Activated CD8-positive, alpha-beta T cell treated with anti-CD3 and anti-CD28 coated beads for 36 hours (primary cell): ENCODE measurements at places on chromosomes 6 and 20. TPM values are rescaled to one million over a fixed set of nuclear protein-coding genes. Genes with fewer than 3 reads are reported as not detected.

GRCh38 chr6:16602035-16602434 is 159.2 kb downstream of the ATXN1 start:
- peaks cover 31% of the 10 kb centered on the region for H3K36me3 ChIP-seq
- no peaks in the 10 kb centered on the region for H3K27me3 ChIP-seq
- DNase-seq: peak; percentile 75
- H3K4me3 ChIP-seq: no peak overlapping the region

DNA sequence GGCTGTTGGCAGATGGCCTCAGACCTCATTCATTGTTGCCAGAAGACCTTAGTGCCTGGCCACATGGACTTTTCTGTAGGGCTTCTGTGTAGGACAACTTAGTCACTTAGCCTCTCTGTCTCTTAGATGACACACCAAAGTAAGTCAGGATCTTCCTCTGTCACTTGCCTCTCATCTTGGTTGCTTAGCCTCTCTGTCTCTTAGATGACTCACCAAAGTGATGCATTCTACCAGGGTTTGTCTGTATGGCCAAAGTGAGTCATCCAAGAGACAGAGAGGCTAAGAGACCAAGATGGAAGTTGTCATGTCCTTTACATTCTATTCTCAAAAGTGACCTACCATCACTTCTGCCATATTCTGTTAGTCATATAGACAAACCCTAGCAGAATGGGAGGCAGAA is 255.9 kb upstream of the DEFB112 start:
- DNase-seq: no peak
- H3K27ac ChIP-seq: no peak overlapping the region
- no peaks in the 10 kb centered on the region for H3K4me1 ChIP-seq
- H3K4me3 ChIP-seq: no peak overlapping the region
- no peaks in the 10 kb centered on the region for H3K36me3 ChIP-seq

DNA sequence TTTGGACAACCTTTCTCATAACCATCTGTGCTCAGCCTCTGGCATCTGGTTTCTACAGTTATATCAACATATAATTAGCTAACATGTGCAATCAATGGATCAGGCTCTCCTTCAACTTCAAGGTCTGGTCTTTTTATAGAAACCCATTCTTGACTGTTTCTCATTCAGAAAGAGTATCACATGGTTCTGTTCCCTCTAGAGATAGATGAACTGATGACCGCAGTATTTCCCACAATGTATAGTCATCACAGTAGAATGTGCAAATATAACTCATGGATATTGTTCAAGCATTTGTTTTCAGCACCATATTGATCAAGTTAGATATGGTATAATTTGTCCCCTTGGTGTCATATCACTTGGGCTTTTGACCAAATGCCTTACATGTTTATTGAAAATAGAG is 656.2 kb downstream of the FRK start:
- no peaks in the 10 kb centered on the region for H3K4me1 ChIP-seq
- H3K36me3 ChIP-seq: no peaks in the 10 kb centered on the region
- H3K27ac ChIP-seq: no peak overlapping the region
- DNase-seq: no peak
- H3K27me3 ChIP-seq: no peaks in the 10 kb centered on the region
- no peak overlapping the region for H3K4me3 ChIP-seq

DNA sequence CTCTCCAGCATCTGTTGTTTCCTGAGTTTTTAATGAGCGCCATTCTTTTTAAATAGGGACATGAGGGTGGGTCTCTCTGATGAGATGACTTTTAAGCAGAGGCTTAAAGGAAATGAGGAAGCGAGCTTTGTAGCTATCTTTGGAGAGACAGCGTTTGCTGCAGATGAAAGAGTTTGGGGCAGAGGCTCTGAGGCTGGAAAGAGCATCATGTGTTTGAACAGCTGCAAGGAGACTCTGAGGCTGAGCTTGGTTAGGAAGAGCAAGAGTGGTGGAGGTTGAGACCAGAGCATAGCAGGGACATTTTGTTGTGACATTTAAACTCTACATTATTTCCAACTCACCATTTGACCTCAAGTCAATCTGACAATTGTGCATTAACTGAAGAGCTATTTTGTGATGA is 38.3 kb upstream of the TMX4 start:
- no peaks in the 10 kb centered on the region for H3K36me3 ChIP-seq
- no peak overlapping the region for H3K27ac ChIP-seq
- DNase-seq: no peak
- no peak overlapping the region for H3K4me3 ChIP-seq
- H3K4me1 ChIP-seq: no peaks in the 10 kb centered on the region

DNA sequence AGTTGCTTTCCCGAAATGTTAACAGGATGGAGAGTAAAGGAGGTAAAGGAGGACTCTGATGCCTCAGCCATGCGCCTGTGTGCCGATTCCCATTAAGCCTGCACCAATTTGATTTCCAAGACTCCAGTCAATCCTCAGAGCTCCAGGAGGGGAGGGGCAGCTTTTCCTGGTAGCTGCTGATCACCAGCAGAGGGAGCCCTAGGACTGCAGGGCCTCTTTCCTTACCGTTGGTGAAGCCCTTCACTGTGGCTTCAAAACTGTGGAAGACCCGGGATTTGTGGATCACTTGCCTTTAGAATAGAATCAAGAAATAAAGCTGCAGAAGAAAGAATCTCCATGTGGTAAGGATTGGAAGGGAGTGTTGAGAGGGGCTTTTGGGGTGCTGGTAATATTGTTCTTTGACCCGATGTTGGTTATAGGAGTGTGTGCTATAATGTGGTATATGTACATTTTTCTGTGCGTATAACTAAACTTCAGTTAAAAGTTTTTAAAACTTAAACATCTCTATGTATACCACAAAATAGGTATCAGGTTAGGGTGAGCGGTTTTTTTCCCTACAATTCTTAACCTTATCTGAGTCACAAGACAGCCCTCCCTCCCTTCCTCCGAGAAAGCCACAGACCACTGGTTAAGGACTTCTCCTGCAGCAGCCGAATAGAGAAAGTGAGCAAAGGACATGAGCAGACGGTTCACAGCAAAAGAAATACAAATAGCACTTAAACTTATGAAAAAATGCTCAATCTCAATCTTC is 6.9 kb upstream of the OSER1 start:
- H3K27ac ChIP-seq: peak overlapping the region; percentile 75
- peaks cover 51% of the 10 kb centered on the region for H3K4me1 ChIP-seq
- peak; percentile 77 for DNase-seq
- H3K36me3 ChIP-seq: no peaks in the 10 kb centered on the region
- H3K27me3 ChIP-seq: no peaks in the 10 kb centered on the region
- peak overlapping the region; percentile 50 for H3K4me3 ChIP-seq

DNA sequence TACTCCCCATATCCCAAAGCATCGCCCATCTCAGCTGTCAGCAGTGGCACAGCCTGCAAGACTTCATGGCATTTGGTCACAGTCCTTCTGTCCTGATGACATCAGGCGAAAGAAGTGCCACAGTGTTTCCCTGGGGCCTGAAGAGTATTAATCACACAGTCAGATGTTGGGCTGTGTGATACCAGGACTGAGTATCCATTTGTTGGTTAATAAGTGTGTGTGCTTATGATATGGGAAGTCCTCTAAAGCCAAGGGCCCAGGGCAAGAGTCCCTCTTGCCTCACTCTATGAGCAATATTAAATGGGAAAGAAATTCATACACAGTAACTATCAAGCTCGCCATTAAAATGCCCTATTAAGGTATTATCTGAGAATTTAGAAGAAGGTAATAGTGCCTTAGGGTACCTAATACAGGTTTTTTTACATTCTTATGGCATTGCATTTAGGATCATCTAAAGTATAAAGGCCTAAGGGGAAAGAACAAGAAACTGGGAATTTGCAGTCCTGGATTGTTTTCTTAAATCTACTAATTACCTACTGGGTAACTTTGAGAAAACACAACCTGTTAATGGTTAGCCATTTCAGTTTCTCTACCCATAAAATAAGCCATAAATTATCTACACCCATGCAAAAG is 204.1 kb upstream of the PREP start:
- H3K36me3 ChIP-seq: no peaks in the 10 kb centered on the region
- peaks cover 13% of the 10 kb centered on the region for H3K27me3 ChIP-seq
- H3K4me1 ChIP-seq: no peaks in the 10 kb centered on the region
- no peak for DNase-seq

DNA sequence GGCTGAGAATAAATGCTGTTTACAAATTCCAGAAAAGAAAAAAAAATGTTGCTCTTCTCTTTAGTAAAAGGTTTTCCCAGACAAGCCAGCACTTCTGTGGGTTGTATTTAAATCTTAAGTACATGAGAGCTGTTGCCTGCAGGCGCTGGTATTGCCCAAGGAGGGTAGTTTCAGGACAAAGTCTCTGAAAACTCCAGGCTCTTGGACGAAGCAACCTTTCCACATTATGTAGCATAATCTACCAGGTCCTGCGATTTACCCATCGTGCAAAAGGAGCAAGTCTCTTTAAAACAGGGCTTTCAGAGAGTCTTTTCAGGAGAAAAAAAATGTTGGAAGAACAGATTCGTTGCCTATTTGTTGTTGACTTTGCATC is 65.6 kb downstream of the PLG start:
- no peaks in the 10 kb centered on the region for H3K4me1 ChIP-seq
- no peak overlapping the region for H3K27ac ChIP-seq
- H3K27me3 ChIP-seq: peaks cover 31% of the 10 kb centered on the region

GRCh38 chr20:4135385-4136077 is 120.2 kb upstream of the RNF24 start:
- H3K36me3 ChIP-seq: no peaks in the 10 kb centered on the region
- peaks cover 29% of the 10 kb centered on the region for H3K4me1 ChIP-seq
- H3K27ac ChIP-seq: no peak overlapping the region
- H3K27me3 ChIP-seq: peaks cover 9% of the 10 kb centered on the region

DNA sequence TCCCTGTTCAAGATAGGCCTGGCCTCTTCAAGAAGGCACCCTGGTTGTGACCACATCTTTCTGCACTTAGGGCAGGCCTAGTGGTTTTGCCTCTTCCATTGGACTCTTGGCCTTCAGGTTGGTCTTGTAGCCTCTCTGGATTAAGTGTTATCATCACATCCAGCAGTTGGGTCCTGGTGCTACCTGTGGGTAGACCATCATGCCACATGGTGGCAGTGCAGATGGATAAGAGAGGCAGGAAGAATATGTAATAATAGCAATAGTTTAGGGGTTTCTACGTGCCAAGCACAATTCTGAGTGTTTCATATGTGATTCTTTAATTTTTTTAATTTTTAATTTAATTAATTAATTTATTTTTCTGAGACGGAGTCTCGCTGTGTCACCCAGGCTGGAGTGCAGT is 28.5 kb upstream of the SNRPB2 start:
- no peak overlapping the region for H3K27ac ChIP-seq
- peak; percentile 40 for DNase-seq
- H3K36me3 ChIP-seq: no peaks in the 10 kb centered on the region
- H3K4me3 ChIP-seq: no peak overlapping the region
- peaks cover 10% of the 10 kb centered on the region for H3K27me3 ChIP-seq

DNA sequence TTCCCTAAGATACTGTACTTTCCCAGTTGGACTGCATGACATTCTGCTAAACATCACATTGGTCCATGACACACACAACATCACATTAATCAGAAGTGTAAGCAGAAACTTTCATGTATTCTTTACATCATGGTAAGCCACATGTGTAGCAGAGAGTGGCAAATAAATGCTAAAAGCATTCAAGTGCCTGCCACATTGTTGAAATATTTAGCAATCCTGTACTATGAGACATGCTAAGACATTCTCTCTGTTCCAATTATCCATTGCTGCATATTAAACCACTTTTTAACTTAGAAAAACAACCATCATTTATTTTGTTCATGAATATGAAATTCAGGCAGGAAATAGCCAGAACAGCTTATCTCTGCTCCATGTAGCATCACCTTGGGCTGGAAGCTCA is 207.7 kb upstream of the GJE1 start:
- H3K27me3 ChIP-seq: no peaks in the 10 kb centered on the region
- H3K27ac ChIP-seq: no peak overlapping the region

DNA sequence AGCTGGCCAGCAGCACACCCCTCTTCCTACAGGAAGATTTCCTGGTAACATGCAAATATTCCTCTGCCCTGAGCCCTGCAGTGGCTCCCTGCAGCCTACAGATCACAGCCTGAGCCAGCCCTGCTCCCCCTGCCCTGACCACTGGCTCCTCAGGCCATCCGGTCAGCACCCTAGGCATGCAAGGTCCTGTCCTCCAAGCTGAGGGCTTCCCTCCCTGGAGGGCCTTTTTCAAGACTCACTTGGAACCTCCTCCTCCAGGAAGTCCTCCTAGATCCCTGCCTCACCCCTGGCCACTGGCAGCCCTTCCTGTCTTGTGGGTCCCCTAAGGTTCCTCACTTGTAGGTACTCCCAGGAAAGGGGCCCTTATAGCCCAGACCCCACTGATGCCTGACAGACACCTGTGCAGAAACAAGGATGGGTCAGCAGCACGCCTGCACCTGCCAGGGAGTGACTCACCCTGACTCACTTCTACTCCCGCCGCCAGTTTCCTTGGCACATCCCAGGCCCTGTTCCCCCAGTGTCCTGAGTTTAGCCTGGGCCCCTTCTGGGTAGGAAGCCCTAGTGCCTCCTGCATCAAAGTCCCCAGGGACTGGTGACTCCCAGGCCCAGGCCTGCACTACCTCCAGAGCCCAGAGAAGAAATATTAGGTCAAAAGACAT is 3.2 kb downstream of the SLC4A11 start:
- H3K36me3 ChIP-seq: no peaks in the 10 kb centered on the region
- H3K4me3 ChIP-seq: no peak overlapping the region
- H3K27ac ChIP-seq: no peak overlapping the region
- peaks cover 6% of the 10 kb centered on the region for H3K4me1 ChIP-seq
- peaks cover 38% of the 10 kb centered on the region for H3K27me3 ChIP-seq

DNA sequence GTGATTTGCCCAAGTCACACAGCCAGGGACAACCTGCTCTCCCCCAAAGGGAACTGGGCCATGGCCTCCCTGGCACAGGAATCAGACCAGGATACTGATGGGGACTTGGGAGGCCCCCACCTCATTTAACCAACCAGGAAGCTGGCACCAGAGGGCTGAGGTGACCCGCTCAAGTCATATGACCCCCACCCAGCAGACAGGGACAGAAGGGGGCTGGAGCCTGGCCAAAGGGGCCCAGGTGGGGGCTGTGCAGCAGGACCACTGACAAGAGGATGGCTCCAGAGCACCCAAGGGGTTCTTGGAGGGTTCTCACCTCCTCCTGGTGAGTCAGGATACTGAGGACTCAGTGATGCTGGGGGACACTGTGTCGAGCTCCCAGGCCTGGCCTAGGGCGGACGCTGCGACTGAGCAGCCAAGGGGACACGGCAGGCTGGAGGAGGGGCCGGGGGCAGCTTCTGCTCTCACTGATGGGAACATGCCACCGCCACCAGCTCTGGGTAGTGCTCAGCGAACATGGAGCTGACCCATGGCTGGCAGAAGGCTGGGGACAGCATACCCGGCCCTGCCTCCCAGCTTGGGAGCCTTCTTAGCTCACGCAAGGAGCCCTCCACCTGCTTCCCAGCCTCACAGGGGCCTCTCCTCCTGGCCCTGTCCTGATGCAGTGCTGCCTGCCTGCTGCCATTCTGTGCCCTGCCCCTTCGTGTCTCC is 1.2 kb downstream of the CST7 start:
- H3K4me3 ChIP-seq: peak overlapping the region; percentile 83
- no peak for DNase-seq
- peak overlapping the region; percentile 100 for H3K27ac ChIP-seq

- H3K27me3 ChIP-seq: peaks cover 25% of the 10 kb centered on the region
- H3K27ac ChIP-seq: no peak overlapping the region
- no peak for DNase-seq
Observed at GRCh38 chr6:159445351-159445750, 247.7 kb downstream of the SOD2 start.

PNPLA1 gene
- total RNA-seq: not detected

MAS1 gene
- total RNA-seq: not detected

HLA-DRA gene
- total RNA-seq: 9.2 TPM

FKBP1C gene
- total RNA-seq: 1.7 TPM

GJA10 gene
- not detected for total RNA-seq

PDE10A gene
- not detected for total RNA-seq

MEI4 gene
- total RNA-seq: not detected
